Aorta (tissue), 5 donors: ENCODE measurements at places on chromosomes 6 and 20. TPM values are rescaled to one million over a fixed set of nuclear protein-coding genes. Genes with fewer than 3 reads are reported as not detected.
A peak's percentile ranks its signal among the peaks of the same experiment; 100 is the strongest.

DNA sequence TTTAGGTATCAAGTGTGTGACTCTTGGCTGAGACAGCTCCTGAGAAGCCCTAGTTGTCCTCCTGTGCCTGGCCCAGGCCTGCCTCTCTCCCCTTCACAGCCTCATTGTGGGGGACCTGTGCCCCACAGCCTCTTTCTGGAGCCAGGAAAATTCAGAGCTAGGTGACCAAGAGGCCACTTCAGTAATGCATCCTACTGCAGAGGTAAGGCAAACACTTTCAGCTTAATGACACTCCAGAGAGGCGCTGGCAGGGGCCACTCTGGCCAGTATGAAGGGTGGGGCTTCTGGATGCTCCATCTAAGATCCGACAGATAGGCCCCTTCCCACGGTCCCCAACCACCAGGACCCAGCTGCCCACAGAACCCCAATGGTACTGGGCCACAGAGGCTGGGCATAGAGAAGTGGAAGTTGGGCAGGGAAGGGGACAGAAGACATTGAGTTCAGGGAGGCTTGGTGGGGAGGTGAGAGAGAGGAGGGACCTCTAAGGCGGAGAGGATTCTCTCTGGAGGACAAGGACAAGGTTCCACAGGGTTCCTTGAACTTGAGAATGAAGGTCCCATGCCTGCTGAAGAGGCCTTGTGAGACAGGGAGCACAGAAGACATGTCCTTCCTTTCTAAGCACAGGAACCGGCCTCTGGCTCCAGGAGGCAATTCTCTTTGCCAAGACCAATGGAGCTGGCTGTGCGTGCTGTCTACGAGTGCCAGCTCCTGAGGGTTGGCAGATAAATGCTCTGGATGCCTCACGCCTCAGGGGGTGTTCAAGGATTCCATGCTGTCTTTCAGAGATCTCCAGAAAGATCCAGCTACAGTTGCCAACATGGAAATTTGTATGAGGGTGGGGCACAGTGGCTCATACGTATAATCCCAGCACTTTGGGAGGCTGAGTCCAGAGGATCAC, 46.4 kb upstream of the TGM2 start:
- peak overlapping the region; percentile 37 for H3K27ac ChIP-seq
- H3K36me3 ChIP-seq = no peaks in the 10 kb centered on the region
- no peak overlapping the region for H3K4me3 ChIP-seq
- no peak for DNase-seq

GRCh38 chr6:16697437-16698161, 63.7 kb downstream of the ATXN1 start:
- no peak for DNase-seq
- no peaks in the 10 kb centered on the region for H3K27me3 ChIP-seq
- H3K4me1 ChIP-seq = peaks cover 2% of the 10 kb centered on the region
- H3K36me3 ChIP-seq = no peaks in the 10 kb centered on the region
- no peak overlapping the region for H3K4me3 ChIP-seq

DNA sequence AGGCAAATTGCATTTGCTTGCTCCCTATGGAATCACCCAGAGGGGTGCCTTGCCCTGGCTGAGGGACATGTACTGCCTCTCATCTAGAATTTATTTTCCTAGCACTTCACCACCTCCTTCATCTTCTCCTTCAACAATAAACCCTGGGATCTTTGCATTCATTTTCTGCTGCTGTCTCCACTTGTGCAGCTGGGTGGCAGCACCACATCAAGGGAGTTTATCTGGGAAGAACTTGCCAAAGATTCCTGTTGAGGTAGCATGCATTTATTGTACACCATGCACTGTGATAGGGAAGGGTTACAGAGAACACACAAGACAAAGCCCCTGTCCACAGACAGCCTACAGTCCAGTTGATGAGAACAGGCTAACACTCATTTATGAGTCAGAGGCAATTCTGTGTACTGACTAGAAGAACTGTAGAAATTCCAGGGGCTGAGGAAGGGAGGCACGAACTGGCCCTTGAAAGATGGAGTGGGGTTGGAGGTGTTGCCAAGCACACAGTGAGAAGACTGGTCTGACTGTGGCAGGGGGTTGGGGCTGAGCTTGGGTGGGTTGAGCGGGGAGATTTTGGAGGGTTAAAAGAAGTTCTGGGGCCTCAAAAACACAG, 17.5 kb downstream of the C20orf173 start:
- H3K36me3 ChIP-seq = no peaks in the 10 kb centered on the region
- peak; percentile 10 for DNase-seq
- no peaks in the 10 kb centered on the region for H3K27me3 ChIP-seq
- no peak overlapping the region for H3K4me3 ChIP-seq

GLYATL3 gene
- polyA plus RNA-seq = not detected

TMEM74B gene
- not detected for polyA plus RNA-seq

EPHA7 gene
- not detected for polyA plus RNA-seq

SYNGAP1 gene
- polyA plus RNA-seq = 16.4 TPM
